ENCODE measurements at places on chromosomes 3 and 15.
A peak's percentile ranks its signal among the peaks of the same experiment; 100 is the strongest.

GRCh38 chr3:104974316-104974715 is 392.4 kb upstream of the ALCAM start:
- DNase-seq: no peak

DNA sequence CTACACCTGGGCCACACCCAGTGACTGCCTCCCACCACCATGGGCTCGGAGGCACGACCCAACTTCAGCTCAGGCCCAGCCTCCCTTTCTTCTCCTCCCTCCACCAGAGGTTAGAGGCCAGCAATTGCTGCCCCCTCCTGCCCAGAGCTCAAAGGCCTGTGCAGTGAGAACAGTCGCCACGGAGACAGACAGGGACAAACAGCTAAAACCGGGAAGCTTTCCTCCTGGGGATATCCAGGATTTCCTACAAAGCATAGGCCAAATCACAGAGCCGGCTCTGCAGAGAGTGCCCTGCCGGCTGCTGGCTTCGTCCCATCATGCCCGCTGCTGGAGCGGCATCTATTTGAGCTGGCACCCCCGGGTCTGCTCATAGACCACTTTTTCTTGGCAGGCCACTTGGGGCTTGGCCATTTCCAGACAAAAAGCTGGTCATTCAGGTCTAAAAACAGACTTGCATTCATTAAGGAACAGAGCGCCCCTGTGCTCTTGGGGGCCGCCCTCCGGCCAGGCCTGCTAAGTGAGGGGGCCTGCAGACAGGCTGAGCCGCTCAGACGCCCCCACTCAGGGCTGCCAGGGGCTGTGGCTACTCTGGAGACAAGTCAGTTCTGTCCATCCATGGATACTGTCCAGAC is 17.5 kb downstream of the GRAMD2A start:
- no peak for DNase-seq

DNA sequence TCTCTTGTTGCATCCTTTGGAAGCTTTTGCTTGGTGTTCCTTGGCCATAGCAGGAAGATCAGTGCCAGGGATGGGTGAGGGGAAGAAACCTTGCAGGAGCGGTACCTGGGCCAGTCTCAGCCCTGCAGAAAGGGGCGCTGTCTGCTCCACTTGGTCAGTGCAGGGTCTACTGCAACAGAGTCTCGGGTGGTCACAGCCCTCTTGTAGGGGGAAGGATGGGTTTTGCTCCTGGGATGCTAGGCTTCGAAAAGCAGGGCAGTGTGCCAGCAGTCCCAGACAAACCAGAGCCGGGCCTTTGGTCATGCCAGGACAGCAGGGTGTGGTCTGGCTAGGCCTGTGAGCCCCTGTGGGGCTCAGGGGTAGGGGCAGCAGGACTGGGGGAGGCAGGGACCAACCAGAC is 186.7 kb downstream of the APBA2 start:
- no peak for DNase-seq

DNA sequence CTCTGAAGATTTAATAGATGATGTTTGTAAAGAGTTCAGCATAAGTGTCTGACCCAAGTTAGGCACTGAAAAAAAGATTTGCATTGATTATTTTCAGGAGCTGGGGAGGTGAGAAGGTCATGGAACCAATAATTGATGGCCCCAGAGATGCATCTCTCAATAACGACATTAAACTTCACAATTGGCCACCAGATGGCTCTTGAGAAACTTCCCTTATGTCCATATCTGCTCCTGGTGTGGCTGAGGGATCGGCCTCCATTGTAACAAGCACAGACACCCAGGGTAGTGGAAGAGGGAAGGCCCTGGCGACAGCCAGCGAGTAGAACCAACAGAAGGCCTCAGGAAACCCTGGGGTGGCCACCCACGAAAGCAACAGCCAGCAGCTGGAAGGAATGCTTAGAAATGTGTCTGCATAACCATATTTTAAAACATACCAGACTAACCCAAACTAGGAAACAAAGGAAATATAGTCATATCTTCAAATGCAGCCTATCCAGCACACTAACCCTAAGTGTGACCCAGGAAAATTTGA is 536.7 kb downstream of the SOX2 start:
- no peak for DNase-seq

GRCh38 chr15:71752604-71753289 is 57.6 kb upstream of the NR2E3 start:
- peak; percentile 38 for DNase-seq

DNA sequence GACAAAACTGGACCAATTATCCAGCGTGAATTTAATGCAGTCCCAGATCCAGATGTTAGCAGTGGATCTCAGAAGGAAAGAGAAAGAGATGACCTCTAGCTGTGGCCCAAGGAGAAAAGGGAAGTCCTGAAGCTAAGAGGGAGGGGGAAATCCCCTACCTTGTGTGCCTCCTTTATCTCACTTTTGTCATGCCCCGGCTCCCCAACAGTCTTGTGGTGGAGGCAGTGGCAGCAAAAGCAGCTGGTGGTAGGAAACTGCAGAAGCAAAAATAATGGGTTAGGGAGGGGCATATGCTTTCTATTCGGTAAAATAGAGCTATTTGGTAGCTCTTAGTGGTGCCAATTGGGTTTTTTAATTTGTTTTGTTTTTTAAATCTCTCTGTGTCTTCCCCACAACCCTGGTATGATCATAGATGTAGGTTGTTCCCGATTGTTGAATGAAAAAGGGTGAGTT is 56.5 kb downstream of the MCTP2 start:
- DNase-seq: peak; percentile 67

DNA sequence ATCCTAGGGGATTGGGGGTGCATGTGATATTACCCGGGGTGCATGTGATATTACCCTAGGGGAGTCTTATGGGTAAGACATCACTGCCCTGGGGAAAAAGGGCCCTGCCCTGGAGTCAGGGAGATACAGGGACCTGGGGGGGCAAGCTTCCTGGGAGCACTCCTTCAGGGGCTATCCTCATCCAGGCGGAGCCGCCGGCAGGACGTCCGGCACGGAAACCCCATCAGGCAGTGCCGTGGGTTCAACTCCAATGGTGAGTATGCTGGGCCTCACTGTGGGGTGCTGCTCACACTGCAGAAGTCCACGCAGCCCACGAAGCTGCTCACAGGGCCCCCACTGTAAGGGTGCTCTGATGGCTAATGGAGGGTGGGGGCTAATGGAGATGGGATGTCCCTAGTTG is 5.3 kb upstream of the GNAT1 start:
- no peak for DNase-seq

- DNase-seq: peak; percentile 13
These were observed 326.0 kb upstream of the SGO1 start for GRCh38 chr3:20511863-20512505.

DNA sequence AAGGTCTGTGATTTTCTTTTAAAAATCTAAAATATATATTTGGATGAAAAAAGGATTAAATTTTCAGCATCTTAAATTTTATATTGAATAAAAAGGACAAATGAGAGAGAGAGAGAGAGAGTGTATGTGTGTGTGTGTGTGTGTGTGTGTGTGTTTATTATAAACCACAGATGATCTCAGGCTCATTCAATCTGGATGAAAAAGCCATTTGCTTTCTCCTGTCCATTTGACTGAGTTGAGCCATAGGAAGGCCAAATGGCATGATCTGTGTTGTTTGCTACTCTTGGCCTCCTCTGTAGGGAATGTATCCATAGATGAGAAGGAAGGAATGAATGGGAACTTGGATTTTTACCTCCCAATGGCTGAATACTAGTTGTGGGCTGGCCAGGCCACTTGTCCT is 92.5 kb upstream of the MEX3B start:
- DNase-seq: no peak

GRCh38 chr15:51750186-51750585 is 1.2 kb upstream of the TMOD2 start:
- no peak for DNase-seq

DNA sequence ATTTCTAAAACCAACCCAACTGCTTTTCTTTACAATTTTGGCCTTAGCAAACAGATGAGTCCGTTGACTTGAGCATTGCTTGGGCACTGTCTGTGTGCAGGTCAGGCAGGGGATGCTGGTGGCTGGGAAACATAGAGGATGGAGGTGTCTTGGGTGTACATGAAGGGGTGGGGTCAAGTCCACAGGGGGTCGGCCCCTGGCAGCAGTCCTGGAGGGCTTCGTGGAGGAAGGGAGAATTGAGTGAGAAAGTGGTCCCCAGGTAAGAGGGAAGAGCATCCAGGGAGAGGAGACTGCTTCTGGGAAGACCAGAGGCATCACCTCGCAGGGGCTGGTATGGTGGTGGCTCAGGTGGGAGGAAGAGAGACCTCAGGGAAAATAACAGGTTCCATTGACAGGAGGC is 144.8 kb downstream of the TJP1 start:
- no peak for DNase-seq

GRCh38 chr3:136249593-136249992 is 547 bp upstream of the PCCB start:
- no peak for DNase-seq

- no peak for DNase-seq
These were observed 272.1 kb downstream of the FAM43A start for GRCh38 chr3:194957743-194958240.

- no peak for DNase-seq
These were observed 382.9 kb downstream of the OTOL1 start for GRCh38 chr3:161879470-161879869.

- DNase-seq: no peak
These were observed 47.2 kb downstream of the SLC12A8 start for GRCh38 chr3:125165189-125165947.

DNA sequence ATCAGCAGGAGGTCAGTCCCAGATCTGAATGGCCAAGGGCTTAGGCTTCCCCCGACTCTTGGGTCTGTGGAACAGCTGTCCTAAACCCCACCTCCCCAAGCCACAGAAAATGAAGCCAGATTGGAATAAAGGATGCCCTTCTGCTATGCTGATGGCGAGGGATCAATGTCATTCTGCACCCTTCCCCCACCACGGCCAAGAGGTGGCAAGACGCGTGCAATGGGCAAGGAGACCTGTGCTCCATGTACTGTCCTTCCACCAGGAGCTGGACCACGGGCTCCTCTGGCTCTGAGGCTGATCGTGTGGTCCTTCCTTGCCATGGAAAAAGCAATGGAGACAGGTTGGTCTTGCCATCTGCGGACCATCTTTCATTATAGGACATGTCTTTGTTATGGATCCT is 32.6 kb upstream of the TBC1D21 start:
- no peak for DNase-seq

- DNase-seq: no peak
These were observed 140.9 kb downstream of the ATP8B4 start for GRCh38 chr15:49978121-49978520.

- DNase-seq: no peak
These were observed 19.7 kb downstream of the ACKR4 start for GRCh38 chr3:132616780-132617179.

DNA sequence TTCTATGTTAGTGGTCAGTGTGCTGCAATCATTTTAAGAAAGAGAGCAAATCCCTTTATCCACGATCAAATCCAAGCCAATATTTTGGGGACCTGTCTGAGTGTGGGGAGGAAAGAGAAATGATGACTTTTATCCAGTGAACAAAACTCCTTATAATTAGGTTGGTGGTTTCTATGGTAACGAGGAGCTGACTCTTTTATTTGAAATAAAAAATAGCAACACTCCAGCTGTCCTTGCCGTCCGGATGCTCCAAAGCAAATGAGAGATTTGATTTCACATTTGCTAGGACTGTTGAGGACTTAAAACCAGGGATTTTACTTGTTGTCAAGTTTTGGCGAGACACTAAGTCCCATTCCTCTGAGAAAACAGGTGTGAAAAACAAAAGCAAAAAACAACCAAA is 154.0 kb upstream of the PRICKLE2 start:
- no peak for DNase-seq

DNA sequence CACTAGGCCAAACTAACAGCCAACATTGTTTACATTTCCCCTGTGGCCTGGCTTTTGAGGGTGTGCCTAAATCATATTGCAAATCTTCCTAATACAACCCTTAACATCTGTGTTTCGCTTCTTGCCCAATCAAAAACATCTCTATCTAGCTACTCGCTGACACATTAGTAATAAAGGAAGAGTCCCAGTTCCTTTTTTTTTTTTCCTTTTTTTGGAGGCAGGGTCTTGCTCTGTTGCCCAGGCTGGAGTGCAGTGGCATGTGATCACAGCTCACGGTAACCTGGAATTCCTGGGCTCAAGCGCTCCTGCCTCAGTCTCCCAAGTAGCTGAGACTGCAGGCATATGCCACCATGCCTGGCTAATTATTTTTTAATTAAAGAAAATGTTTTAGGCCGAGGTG is 2.1 kb upstream of the SRPRB start:
- DNase-seq: no peak

DNA sequence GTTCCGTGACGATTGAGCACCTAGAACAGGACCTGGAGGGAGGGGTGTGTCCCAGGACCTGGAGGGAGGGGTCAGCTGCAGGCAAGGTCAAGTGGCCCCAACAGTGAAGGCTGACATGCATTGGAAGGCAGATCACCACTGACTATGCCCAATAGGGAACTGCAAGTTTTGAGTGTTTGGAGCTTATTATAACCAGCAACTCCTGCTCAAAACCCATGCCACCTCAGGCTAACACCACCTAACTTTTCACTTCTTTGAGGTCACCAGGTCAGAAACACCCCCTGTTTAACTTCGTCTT is 93.1 kb downstream of the MYLK start:
- no peak for DNase-seq

DNA sequence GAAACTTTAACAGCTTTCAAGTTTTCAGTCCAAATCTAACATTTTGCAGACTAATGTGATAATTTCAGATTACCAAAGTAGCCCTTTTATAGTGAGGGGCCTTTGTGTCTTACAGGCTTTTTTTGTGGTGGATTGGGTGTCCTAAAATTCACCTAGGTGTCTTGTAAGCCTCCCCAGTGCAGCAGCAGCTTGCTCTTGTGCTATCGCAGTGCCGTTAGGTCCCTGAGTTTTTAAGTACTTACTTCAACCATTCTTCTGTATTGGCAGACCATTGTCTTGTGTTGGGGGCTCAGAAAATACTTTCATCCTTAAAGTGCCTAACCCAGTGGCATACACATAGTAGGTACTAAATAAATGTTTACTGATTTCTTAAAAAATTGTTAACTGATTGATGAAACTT is 2.1 kb downstream of the PDE8A start:
- DNase-seq: no peak

DNA sequence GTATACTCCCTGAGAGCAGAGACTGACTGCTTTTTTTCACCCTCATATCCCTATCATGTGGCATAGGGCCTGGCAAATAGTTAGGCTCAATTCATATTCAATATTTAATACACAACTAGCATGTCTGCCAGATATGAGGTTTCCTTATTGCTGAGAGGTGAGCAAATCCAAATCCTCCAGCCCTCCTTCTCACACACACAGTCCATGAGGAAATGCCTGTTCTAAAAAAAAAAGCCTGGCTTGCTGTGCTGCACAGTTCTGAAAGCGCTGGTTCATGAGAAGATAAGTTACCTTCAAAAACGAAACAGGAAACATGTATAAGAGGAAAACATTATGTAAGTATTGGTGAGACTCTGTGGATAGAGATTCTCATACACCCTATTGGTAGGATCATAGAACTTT is 15.5 kb upstream of the ACAP2 start:
- DNase-seq: peak; percentile 30

DNA sequence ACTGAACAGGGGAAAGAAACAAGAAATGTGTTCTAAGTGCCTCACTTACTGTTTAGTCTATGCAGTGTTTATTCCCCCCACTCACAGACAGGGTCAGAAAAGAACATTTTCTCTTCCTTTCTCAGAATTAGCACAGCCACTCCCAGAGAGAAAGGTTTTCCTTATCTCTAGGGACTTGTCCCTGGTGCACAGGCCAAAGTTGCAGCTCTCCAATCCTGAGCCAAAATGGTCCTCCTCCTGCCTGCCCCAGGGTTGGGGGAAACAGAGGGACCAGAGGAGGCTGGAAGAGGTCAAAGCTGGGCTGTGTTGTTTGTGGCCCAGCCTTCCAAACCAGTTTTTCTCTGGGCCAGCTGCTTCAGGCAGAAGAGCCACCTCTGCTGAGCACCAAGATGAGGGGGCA is 12.0 kb downstream of the RAB6B start:
- DNase-seq: no peak

All from activated CD4-positive, alpha-beta T cell treated with anti-CD3 and anti-CD28 coated beads, Interleukin-2, Interleukin-4, amounts not matched to agents 100 ng/mL and 50 ng/mL, durations not matched to agents 16 hours and 8 hours (primary cell).